Hematopoietic multipotent progenitor cell treated with erythropoietin and hydrocortisone succinate and interleukin-3 and kit ligand, for 17 days (in vitro differentiated cells): ENCODE measurements at places on chromosomes 1 and 21.

DNA sequence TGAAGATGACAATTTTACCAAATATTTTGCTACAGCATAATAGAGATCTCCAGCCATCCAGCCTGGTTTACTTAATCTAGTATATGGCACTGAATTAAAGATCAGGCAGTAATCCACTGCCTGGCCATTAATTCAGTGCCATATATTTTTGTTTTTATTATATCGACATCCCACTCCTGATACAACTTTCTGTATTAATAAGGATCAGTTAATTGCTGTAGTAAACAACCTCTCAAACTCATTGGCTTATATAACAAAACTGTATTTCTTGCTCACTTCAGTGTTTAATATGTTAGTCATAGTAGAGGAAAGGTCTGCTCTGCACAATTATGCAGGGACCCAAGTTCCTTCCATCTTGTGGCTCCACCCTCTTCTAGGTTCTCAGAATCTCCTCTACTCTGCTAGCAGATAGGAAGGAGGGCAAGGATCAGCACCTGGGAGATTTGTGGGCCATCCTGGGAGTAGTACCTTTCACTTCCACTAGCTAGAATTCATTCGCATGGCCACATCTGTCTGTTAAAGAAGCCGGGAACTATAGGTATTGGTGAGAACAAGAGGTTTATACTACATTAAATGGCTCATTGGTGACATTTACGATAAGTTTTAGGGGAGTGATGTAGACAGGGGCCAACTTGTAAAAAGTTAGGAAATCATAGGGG, 3.6 kb upstream of the ZDHHC18 start:
- no peak for DNase-seq

- no peak for DNase-seq
Measured at GRCh38 chr1:189708674-189709073, 769.0 kb downstream of the BRINP3 start.

- DNase-seq: no peak
Measured at GRCh38 chr1:188670837-188671236, 1806.8 kb downstream of the BRINP3 start.

GRCh38 chr1:7516929-7517328, 254.2 kb upstream of the VAMP3 start:
- no peak for DNase-seq

GRCh38 chr1:82318921-82319320, 518.2 kb downstream of the ADGRL2 start:
- no peak for DNase-seq
